ENCODE measurements at places on chromosomes 2 and 18. TPM values are rescaled to one million over a fixed set of nuclear protein-coding genes. Genes with fewer than 3 reads are reported as not detected.
A peak's percentile ranks its signal among the peaks of the same experiment; 100 is the strongest.

The SULT1C4 gene
- 0.05 TPM for polyA plus RNA-seq

The ATL2 gene
- 9.3 TPM for polyA plus RNA-seq

The AFTPH gene
- 10.9 TPM for polyA plus RNA-seq

The ANKRD53 gene
- polyA plus RNA-seq: 0.36 TPM

DNA sequence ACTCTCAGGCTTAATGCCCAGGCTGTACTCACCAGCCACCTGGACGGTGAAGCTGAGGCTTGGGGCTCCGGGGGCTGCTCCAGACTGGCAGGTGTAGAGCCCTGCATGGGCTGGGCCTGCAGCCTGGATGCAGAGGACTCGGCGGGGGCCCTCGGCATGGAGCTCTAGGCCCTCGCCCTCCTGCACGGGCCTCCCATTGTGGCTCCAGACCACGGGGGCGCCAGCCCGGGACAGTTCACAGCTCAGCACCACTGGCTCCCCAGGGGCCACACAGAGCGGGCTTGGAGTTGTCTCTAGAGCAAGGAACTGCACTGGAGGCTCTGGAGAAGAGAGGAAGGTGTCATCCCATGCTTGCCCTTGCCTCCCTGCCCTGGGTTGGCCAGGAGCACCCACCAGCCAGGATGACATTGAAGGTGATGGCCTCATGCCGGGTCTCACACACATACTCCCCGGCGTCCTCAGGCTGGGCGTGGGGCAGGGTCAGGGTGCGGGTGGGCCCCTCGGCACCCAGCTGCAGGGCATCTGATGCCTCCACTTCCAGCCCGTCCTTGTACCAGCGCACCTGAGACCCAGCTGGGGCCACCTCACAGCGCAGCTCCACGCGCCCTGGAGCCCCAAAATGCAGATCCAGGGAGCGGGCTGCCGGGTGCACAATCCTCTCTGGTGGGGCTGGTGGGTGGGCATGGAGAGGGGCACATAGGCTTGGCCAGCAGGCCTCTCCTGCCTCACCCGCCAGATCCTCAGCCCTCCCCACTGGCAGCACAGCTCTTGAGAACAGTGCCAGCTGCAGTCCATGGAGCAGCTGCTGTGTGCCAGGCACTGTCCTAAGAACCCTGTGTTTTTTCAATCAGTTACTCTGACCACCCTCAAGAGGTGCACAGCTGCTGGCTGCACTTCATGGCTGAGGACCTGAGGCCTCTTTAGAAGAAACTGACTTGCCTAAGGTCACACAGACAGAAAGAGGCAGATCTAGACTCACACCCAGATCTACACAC, 13.3 kb downstream of the OBSL1 start:
- DNase-seq: no peak

- DNase-seq: no peak
Measured at GRCh38 chr2:218029366-218030360, 26.9 kb upstream of the TNS1 start.

DNA sequence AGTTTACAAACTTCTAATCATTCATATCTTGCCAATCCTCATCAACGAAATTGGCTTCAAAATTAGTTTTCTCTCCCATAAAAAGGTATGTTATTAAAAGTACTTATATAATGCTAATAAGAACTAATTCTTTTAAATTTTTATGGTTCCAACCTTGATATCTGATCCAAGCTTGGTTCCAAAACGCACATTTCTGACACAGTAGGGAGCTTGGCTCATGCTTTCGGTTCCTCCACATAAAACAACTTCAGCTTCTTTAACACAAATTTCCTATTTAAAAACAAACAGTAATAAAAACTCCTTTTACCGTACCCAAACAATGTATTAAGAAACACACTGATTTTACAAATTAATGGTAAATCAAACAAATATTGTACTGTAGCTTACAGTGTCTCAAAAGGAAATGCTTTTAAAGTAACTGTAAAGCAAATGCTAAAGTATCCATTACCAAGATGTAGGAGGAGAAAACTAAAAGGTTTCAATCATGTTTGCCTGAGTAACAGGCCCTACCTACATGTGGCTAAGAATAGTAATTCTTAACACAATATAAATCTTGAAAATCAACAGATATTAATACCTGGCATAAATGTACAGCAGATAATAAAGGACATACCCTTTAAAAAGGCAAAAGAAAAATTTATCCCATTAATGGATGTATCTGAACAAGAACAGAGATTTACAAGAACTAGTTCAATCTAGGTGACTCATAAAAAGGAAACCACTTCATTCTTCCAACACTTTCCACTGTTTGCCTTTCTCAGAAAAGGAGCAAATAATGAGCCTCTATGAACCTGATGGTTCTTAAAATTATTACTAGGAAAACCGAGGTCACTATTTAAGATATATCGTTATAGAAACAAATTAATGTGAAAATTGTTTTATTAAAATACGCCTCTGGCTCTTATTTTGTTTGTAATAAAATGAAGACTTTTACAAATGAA, 17.5 kb downstream of the ACAA2 start:
- DNase-seq: no peak

GRCh38 chr2:55415300-55415699, 4.4 kb downstream of the CCDC88A start:
- no peak for DNase-seq

- DNase-seq: no peak
Measured at GRCh38 chr2:219702796-219703545, 75.5 kb downstream of the SLC4A3 start.

- DNase-seq: no peak
Measured at GRCh38 chr2:233857511-233858141, 3.3 kb upstream of the HJURP start.

The ADAM23 gene
- polyA plus RNA-seq: 1.7 TPM

GRCh38 chr2:223096235-223096970, 44.4 kb downstream of the KCNE4 start:
- DNase-seq: no peak

The VSNL1 gene
- polyA plus RNA-seq: not detected

The ANO7 gene
- polyA plus RNA-seq: 0.50 TPM

The NEU2 gene
- not detected for polyA plus RNA-seq

- no peak for DNase-seq
Measured at GRCh38 chr2:24505534-24506275, 14.7 kb downstream of the NCOA1 start.

- DNase-seq: peak; percentile 73
Measured at GRCh38 chr2:54015798-54016699, 45.3 kb upstream of the PSME4 start.

- DNase-seq: no peak
Measured at GRCh38 chr2:118643294-118643693, 204.2 kb downstream of the EN1 start.

- DNase-seq: peak; percentile 20
Measured at GRCh38 chr2:7508296-7508943, 591.2 kb downstream of the RNF144A start.

The LRRTM1 gene
- not detected for polyA plus RNA-seq

DNA sequence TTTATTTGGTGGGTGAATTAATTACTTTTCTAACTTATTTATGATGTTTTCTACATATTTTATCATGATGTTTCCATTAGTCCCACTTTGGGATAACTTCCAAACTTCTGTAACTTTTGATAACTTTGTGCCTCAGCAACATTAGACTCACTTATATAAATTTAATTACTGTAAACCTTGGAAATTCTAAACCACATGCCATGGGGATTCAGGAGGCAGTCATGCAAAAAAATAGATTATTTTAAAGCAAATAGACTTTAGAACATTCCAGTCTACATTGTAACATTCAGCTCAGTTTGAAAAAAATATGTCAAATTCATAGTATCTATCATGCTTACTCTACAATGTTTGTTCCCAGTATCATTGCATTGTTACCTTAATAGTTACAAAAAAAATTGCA, 728.5 kb upstream of the NRXN1 start:
- no peak for DNase-seq

The DYSF gene
- polyA plus RNA-seq: 1.3 TPM

Measured in BJ (cell line).